ENCODE measurements at places on chromosomes 16 and 17. TPM values are rescaled to one million over a fixed set of nuclear protein-coding genes. Genes with fewer than 3 reads are reported as not detected.
A peak's percentile ranks its signal among the peaks of the same experiment; 100 is the strongest.

BEAN1 gene
- not detected for total RNA-seq

- H3K27ac ChIP-seq: peak overlapping the region; percentile 30
- H3K36me3 ChIP-seq: peaks cover 2% of the 10 kb centered on the region
- peak; percentile 49 for DNase-seq
- peak overlapping the region; percentile 47 for H3K4me3 ChIP-seq
- no peaks in the 10 kb centered on the region for H3K27me3 ChIP-seq
- H3K4me1 ChIP-seq: no peaks in the 10 kb centered on the region
Measured at GRCh38 chr16:68539711-68540239, 684 bp downstream of the ZFP90 start.

- DNase-seq: no peak
- H3K4me1 ChIP-seq: peaks cover 15% of the 10 kb centered on the region
- no peak overlapping the region for H3K27ac ChIP-seq
- H3K36me3 ChIP-seq: peaks cover 3% of the 10 kb centered on the region
- H3K4me3 ChIP-seq: peak overlapping the region; percentile 32
Measured at GRCh38 chr16:12801511-12802042, 2.1 kb downstream of the CPPED1 start.

GRCh38 chr17:6940186-6940649, 55.6 kb upstream of the ALOX12 start:
- H3K27ac ChIP-seq: no peak overlapping the region
- DNase-seq: no peak
- no peaks in the 10 kb centered on the region for H3K36me3 ChIP-seq
- no peaks in the 10 kb centered on the region for H3K27me3 ChIP-seq

DNA sequence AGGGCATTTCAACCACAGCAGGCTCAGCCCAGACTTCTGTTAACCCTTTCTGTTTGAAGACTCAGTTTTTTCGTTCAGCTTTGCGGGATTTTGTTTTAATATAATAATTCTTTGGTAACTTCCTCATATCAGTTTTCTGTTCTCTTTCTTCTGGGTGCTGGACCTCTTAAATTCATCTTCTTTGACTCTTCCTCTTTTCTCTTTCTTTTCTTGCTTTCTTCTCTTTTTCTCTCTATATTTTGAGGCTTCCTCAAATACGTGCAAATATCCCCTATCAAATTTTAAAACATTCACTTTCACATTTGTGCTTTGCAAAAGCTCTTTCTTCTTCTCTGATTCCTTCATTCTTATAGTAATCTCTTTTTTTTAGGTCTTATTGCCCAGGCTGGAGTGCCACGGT, 136.3 kb downstream of the HS3ST3B1 start:
- no peak for DNase-seq
- no peaks in the 10 kb centered on the region for H3K36me3 ChIP-seq
- H3K27me3 ChIP-seq: no peaks in the 10 kb centered on the region
- no peaks in the 10 kb centered on the region for H3K4me1 ChIP-seq

Measured in liver (tissue), 10 donors.